ENCODE measurements at places on chromosomes 5 and 9. TPM values are rescaled to one million over a fixed set of nuclear protein-coding genes. Genes with fewer than 3 reads are reported as not detected.

The ROR2 gene
- 6.0 TPM for total RNA-seq

The SAXO1 gene
- not detected for total RNA-seq

The MCCC2 gene
- 43.1 TPM for total RNA-seq

The ACOT12 gene
- not detected for total RNA-seq

The SPAAR gene
- total RNA-seq, result 0.22 TPM

The OBP2B gene
- total RNA-seq, result not detected

The DMRT3 gene
- total RNA-seq, result not detected

The DDX46 gene
- 39.9 TPM for total RNA-seq

The ADGRD2 gene
- total RNA-seq, result not detected

The PCDHGA11 gene
- 4.2 TPM for total RNA-seq

- H3K27me3 ChIP-seq, result no peaks in the 10 kb centered on the region
- no peak overlapping the region for H3K27ac ChIP-seq
- H3K4me1 ChIP-seq, result no peaks in the 10 kb centered on the region
- no peaks in the 10 kb centered on the region for H3K36me3 ChIP-seq
- no peak overlapping the region for H3K4me3 ChIP-seq
These were observed 29.4 kb downstream of the CAMSAP1 start for GRCh38 chr9:135877791-135878527.

DNA sequence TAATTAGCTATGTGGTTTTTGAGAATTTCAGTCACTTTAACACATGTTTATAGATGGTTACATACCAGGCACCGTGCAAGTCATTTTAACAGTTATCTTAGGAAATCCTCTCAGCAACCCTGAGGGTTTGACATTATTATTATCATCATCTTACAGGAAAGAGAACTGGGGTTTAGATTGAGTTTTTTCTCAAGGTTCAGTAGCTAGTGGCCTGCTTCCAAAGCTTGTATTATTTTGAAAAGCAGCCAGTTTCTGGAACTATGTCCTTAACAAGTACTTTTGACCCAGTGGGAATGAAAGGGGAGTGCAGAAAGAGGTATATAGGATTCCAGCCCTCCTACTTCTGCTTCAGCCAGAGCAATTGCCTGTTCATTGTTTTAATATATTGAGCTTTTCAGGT is 157.5 kb downstream of the COMMD10 start:
- DNase-seq, result no peak
- no peak overlapping the region for H3K27ac ChIP-seq
- no peaks in the 10 kb centered on the region for H3K27me3 ChIP-seq
- no peak overlapping the region for H3K4me3 ChIP-seq
- no peaks in the 10 kb centered on the region for H3K36me3 ChIP-seq

DNA sequence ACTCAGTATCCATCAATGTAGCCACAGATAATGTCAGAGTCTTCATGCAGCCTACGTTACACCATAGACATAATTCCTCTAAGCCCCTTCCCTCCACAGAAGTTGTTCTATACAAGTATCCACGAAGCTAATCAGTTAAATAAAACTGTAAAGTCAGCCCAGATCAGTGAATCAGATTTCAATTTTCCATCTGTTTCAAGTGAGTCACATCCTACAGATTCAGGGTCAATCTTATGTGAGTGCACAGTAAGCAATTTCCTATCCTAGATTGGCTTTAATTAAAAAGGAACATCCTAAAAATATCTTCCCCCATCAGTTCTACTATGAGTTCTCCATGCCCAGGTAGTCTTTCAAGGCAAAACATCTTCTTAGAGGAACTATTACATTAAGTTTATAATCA is 402.5 kb downstream of the EFNA5 start:
- no peak overlapping the region for H3K4me3 ChIP-seq
- H3K36me3 ChIP-seq, result no peaks in the 10 kb centered on the region
- no peak for DNase-seq
- H3K4me1 ChIP-seq, result peaks cover 5% of the 10 kb centered on the region
- H3K27me3 ChIP-seq, result no peaks in the 10 kb centered on the region
- H3K27ac ChIP-seq, result no peak overlapping the region

DNA sequence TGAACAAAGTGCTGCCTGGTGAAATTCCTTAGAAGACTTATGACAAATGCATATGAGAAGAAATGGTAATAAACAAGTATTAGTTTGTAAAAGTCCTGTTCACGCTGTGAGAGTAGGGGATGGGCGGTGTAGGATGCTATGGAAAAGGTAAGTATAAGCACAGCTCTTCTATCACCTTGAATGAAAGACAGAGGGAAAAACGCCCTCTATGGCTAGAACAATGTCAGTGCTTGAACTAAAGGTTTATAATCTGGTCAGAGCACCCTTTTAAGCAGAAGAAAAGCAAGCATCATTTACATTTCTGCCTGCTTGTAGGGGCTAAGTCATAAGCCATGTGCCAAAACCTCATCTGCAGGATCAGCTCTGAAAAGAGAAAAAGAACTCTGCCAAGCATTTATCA is 115.2 kb downstream of the LHFPL2 start:
- H3K4me1 ChIP-seq, result peaks cover 4% of the 10 kb centered on the region
- H3K4me3 ChIP-seq, result no peak overlapping the region
- H3K27ac ChIP-seq, result no peak overlapping the region
- no peaks in the 10 kb centered on the region for H3K36me3 ChIP-seq

DNA sequence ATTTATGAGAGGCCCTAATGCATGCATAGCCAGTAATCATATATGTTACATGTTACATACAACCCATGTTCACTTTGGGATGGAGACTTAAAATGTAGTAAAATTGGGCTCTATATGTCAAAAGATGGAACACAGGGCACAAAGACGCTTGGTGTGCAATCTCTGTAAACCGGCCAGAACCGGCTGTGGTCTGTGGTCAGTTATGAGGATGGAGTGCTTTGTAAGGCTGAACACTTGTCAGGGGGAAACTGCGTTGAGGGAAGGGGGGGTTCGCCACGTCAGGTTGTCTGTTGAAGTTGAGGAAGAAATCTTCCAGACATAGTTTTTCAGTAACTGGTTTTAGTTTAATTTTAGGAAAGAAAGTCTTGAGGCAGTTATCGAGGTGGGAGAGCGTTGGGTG is 2.7 kb upstream of the CKMT2 start:
- H3K27me3 ChIP-seq, result no peaks in the 10 kb centered on the region
- H3K4me3 ChIP-seq, result no peak overlapping the region
- H3K27ac ChIP-seq, result no peak overlapping the region
- H3K36me3 ChIP-seq, result no peaks in the 10 kb centered on the region
- no peak for DNase-seq
- H3K4me1 ChIP-seq, result no peaks in the 10 kb centered on the region

DNA sequence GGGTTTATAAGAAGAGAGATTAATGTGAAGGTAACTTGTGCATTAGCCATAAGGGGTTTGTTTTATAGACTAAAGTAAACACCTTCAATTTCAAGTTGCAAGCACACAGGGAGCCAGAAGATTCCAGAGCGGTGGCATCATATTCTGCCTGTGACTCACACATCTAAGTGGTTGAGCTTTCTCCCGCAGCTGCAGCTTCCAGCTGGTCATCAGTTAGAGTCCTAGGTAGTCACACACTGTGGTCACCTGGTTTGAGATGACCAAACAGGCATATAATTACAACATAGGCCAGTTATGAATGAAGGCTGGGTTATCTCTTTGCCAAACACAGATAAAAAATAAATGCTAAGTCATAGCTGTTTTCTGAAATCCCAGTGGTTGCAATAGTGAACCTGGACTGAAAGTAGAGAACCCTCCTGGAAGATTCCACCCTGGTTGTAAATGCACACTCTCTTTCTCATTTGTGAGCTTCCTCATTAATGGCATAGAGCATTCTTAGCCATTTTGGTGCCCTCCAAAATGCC is 171.3 kb downstream of the GDNF start:
- H3K4me3 ChIP-seq, result no peak overlapping the region
- DNase-seq, result no peak
- no peaks in the 10 kb centered on the region for H3K36me3 ChIP-seq

DNA sequence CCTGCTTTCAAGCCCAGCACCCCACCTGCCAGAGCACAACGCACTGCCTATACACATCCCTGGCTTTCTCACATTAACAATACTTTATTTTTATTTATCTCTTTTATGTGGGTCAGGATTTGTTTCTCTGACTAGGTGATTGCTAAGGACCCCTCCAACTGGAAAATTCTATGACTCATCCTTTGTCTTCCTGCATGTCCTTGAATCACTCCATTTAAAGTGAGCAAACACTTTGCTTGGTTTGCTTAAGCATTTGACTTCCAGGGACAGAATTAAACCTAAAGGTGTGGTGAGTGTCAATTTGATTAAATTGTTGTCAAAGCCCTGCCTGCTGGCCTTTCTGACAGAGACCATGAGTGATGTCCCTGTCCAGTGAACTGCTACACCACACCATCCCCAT is 536.5 kb upstream of the BRINP1 start:
- no peak overlapping the region for H3K4me3 ChIP-seq
- no peaks in the 10 kb centered on the region for H3K27me3 ChIP-seq
- no peak for DNase-seq
- no peak overlapping the region for H3K27ac ChIP-seq
- H3K36me3 ChIP-seq, result no peaks in the 10 kb centered on the region

DNA sequence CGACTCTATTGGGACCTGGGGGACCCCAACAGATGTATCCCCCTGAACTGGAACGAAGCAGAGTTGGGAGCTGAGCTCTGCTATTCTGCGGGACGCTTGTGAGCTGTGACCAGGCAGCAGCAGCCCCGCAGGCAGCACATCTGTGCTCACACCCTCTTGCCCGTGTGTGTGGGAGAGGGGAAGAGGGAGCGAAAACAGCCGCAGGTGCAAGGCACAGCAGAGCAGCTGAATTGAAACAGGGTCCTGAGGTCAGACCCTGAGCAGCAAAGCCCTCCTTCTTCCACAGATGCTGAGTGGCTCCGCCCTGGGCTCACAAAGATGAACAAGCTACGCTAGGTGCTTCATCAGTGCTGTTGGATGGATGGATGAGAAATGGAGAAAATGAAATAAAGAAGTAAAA is 198.7 kb downstream of the HSPA4 start:
- H3K4me1 ChIP-seq, result no peaks in the 10 kb centered on the region
- no peaks in the 10 kb centered on the region for H3K36me3 ChIP-seq
- H3K4me3 ChIP-seq, result no peak overlapping the region
- DNase-seq, result no peak

DNA sequence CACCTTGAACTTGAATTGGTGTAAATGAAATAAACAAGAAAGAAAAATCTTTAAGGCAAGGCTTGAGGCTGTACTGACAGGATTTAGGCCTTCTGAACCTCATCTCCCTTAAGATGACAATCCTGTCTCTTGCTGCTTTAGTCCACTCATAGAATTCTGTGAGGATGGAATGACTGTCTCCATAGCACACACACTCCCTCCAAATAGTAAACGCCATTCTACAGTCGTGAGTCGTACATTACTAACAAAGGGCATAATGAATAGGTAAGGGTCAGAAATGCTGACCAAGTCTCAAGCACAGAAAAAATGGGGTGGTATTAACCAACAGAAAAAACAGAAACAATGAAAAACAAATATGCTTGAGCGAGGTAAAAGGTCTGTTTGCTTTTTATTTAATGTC is 71.8 kb upstream of the SIMC1 start:
- DNase-seq, result no peak
- H3K36me3 ChIP-seq, result no peaks in the 10 kb centered on the region
- H3K27ac ChIP-seq, result no peak overlapping the region
- H3K4me1 ChIP-seq, result no peaks in the 10 kb centered on the region
- no peak overlapping the region for H3K4me3 ChIP-seq

DNA sequence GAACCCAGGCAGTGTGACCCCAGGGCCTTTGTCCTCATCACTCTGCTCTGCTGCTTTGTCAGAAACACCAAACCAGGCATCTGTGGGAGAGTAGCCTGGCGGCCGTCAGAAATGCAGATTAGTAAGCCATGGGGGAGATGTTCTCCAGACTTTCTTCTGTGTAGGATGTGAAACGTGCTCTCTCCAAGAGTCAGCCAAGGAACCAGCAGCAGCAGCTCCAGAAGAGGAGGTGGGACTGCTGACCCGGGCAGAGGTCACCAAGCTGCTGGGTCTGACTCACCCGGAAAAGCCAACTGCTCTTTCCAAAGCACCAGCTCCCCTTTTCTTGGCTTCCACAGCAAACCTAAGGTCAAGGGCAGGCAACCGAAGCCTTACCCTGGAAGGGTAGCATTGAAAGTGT is 14.4 kb upstream of the ABLIM3 start:
- no peaks in the 10 kb centered on the region for H3K36me3 ChIP-seq
- no peak for DNase-seq
- H3K4me3 ChIP-seq, result no peak overlapping the region
- no peaks in the 10 kb centered on the region for H3K27me3 ChIP-seq
- H3K27ac ChIP-seq, result no peak overlapping the region

DNA sequence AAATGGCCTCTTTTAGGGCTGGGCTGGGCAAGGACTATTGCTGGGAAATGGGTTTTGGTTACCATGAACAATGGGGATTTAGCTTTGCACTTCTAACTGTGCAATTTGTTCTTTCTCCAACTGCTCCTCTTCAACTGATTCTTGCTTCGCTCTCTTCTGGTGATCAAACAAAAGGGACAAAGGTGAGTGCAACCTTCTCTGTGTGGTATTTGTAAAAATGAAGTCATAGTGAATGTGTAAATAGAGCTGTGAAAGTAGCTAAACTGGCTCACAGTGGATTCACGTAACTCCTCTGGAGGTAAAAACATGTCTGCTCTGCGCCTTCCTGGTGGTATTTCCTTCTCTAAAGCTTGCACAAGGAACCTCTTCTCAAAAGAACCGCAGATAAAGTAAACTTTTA is 20.9 kb upstream of the SPINK14 start:
- no peak overlapping the region for H3K4me3 ChIP-seq
- no peak for DNase-seq
- H3K27ac ChIP-seq, result no peak overlapping the region

DNA sequence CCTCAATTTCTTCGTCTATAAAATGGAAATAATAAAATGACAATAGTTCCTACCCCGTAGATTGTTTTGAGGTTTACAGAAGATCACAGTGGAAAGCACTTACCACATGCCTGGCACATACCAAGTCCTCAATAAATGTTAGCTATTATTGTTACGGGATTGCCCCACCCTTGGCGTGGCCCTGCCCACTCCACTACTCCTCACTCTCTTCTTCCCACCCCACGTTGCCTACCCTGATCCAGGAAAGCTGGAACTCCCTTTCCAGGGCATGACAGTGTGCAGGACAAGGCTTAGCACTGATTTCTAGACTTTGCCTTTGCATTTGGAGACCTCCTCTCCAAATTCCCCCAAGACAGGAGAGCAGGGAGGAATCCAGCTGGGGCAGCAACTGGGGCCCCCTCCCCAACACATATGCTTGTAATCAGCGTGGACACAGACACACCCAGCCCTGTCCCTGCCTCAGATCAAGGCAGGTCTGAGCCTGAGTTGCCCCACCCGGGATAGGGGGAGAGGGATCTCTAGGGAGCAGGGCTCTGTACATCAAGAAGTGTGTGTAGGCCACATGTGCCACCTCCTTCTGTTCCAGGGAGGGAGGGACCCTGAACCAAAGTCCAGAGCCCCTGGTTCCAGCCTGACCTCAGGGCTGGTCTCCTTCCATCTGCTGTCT is 6.7 kb downstream of the SLC4A9 start:
- DNase-seq, result no peak
- no peak overlapping the region for H3K4me3 ChIP-seq
- H3K27ac ChIP-seq, result peak overlapping the region; percentile 46
- H3K36me3 ChIP-seq, result no peaks in the 10 kb centered on the region
- peaks cover 9% of the 10 kb centered on the region for H3K4me1 ChIP-seq

- no peak for DNase-seq
- peaks cover 5% of the 10 kb centered on the region for H3K27me3 ChIP-seq
- peak overlapping the region; percentile 85 for H3K27ac ChIP-seq
- peak overlapping the region; percentile 79 for H3K4me3 ChIP-seq
- H3K4me1 ChIP-seq, result peaks cover 92% of the 10 kb centered on the region
These were observed 2.9 kb downstream of the NRARP start for GRCh38 chr9:137299203-137299565.

- H3K4me1 ChIP-seq, result peaks cover 13% of the 10 kb centered on the region
- no peak overlapping the region for H3K27ac ChIP-seq
- no peaks in the 10 kb centered on the region for H3K36me3 ChIP-seq
- H3K27me3 ChIP-seq, result no peaks in the 10 kb centered on the region
These were observed 74.4 kb downstream of the LHFPL2 start for GRCh38 chr5:78574131-78574673.

Data from esophagus squamous epithelium (tissue), 5 donors.